Pancreas (tissue), 10 donors: ENCODE measurements at places on chromosomes 4 and X. TPM values are rescaled to one million over a fixed set of nuclear protein-coding genes. Genes with fewer than 3 reads are reported as not detected.

Gene AREG
- total RNA-seq, result 0.12 TPM

Gene F11
- total RNA-seq, result 10.2 TPM

Gene COX7B2
- not detected for total RNA-seq

Gene FAM149A
- total RNA-seq, result 19.9 TPM

GRCh38 chr4:111537871-111538270, 607.4 kb upstream of the FAM241A start:
- no peak for DNase-seq
- H3K4me1 ChIP-seq, result no peaks in the 10 kb centered on the region
- no peaks in the 10 kb centered on the region for H3K36me3 ChIP-seq
- H3K4me3 ChIP-seq, result no peak overlapping the region
- H3K27ac ChIP-seq, result no peak overlapping the region

DNA sequence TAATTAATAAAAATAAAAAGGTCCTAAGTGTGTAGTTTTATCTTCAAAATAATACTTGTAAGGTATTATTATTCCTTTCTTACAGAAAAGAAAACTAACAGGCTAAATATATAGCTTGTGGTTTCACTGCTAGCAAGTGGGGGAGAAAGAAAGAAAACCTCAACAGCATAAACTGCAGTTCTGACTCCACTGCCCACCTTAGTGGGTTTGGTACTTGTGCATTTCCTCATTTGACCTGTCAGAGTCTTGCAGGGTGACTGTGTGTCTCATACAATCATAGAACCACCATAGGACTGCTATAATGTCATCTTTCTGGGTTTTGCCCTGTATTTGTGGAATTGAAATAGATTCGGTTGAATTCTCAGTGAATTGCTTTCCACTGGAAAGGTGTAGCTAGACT, 94.7 kb upstream of the PUDP start:
- no peaks in the 10 kb centered on the region for H3K4me1 ChIP-seq
- H3K36me3 ChIP-seq, result no peaks in the 10 kb centered on the region
- H3K27ac ChIP-seq, result no peak overlapping the region
- no peak overlapping the region for H3K4me3 ChIP-seq
- no peak for DNase-seq

GRCh38 chrX:149129767-149130166, 375.3 kb downstream of the IDS start:
- DNase-seq, result no peak
- no peaks in the 10 kb centered on the region for H3K36me3 ChIP-seq
- H3K27me3 ChIP-seq, result peaks cover 2% of the 10 kb centered on the region
- H3K4me3 ChIP-seq, result no peak overlapping the region
- H3K27ac ChIP-seq, result no peak overlapping the region

- no peak for DNase-seq
- H3K27me3 ChIP-seq, result no peaks in the 10 kb centered on the region
- no peaks in the 10 kb centered on the region for H3K4me1 ChIP-seq
- no peak overlapping the region for H3K27ac ChIP-seq
- H3K36me3 ChIP-seq, result no peaks in the 10 kb centered on the region
- H3K4me3 ChIP-seq, result no peak overlapping the region
These were observed 12.4 kb upstream of the EOLA2 start for GRCh38 chrX:149950681-149951080.

- H3K27ac ChIP-seq, result no peak overlapping the region
- H3K4me3 ChIP-seq, result no peak overlapping the region
- peaks cover 7% of the 10 kb centered on the region for H3K4me1 ChIP-seq
- no peaks in the 10 kb centered on the region for H3K36me3 ChIP-seq
- H3K27me3 ChIP-seq, result no peaks in the 10 kb centered on the region
These were observed 167.4 kb upstream of the NAP1L5 start for GRCh38 chr4:88865046-88865445.

DNA sequence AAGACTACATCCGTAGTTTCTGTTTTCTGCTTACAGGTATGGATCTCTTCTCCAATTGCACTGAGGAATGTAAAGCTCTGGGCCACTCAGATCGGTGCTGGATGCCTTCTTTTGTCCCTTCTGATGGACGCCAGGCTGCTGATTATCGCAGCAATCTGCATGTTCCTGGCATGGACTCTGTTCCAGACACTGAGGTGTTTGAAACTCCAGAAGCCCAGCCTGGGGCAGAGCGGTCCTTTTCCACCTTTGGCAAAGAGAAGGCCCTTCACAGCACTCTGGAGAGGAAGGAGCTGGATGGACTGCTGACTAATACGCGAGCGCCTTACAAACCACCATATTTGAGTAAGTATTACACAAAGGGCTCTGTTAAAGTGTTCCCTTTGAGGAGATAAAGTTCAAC, 13.8 kb downstream of the PCDH10 start:
- H3K27ac ChIP-seq, result no peak overlapping the region
- H3K4me1 ChIP-seq, result no peaks in the 10 kb centered on the region
- DNase-seq, result no peak
- no peaks in the 10 kb centered on the region for H3K36me3 ChIP-seq
- no peaks in the 10 kb centered on the region for H3K27me3 ChIP-seq
- no peak overlapping the region for H3K4me3 ChIP-seq

DNA sequence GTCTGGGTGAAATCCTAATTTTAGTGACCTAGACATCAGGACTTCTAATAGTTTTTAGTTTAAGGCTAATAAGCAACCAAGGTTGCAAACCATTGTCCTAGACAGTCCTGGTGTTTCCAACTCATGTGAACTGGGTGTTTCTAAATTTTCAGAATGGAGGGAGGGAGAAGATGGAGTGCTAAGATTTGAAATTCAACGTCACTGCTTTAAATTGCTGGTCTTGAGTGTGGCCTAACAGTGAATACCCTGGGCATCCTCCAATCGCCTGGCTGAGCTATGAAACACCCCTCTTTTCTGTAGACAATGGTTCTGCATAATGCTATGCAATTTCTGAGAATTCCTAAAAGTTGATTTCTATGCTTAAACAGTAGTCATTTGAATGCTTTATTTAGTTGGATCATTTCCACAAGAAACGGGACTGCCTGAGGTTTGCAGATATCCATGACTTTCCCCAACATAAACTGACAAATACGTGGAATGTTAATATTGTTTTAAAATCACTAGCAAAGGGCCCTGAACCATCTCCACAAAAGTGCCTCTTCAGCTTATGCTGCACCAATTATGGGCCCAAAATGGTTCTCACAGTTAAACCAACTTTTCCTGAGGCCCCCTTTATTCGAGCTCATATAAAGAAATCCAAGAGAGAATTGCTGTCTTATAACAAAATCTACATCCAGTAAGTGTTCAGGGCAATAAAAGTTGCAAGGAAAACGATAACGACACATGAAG, 1.1 kb downstream of the FBXL5 start:
- H3K27me3 ChIP-seq, result no peaks in the 10 kb centered on the region
- H3K4me1 ChIP-seq, result peaks cover 32% of the 10 kb centered on the region
- H3K4me3 ChIP-seq, result peak overlapping the region; percentile 78
- H3K36me3 ChIP-seq, result no peaks in the 10 kb centered on the region

DNA sequence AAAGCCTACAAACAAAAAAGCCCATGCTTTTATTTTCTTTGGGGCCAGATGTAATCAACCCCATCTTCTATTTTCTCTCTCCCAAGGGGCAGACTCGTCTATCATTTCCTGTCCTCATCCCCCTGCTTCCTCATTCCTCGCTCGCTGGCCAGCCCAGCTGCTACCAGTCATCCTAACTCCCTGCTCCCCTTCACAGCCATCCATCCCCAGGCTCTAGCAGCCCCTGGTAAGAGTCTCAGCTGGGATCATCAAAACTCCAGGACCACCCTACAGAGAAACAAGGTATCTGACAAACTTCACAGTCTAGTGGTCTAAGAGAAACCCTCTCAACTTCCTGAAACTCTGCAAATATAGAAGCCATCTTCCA, 23.6 kb downstream of the SH3KBP1 start:
- no peaks in the 10 kb centered on the region for H3K4me1 ChIP-seq
- no peaks in the 10 kb centered on the region for H3K36me3 ChIP-seq
- no peak overlapping the region for H3K27ac ChIP-seq
- DNase-seq, result no peak

- H3K4me1 ChIP-seq, result no peaks in the 10 kb centered on the region
- no peaks in the 10 kb centered on the region for H3K27me3 ChIP-seq
- H3K27ac ChIP-seq, result no peak overlapping the region
- no peak overlapping the region for H3K4me3 ChIP-seq
These were observed 22.9 kb downstream of the TSC22D3 start for GRCh38 chrX:107752714-107753113.

GRCh38 chrX:118346258-118347094, 570 bp downstream of the WDR44 start:
- H3K27ac ChIP-seq, result peak overlapping the region; percentile 83
- peak overlapping the region; percentile 27 for H3K4me3 ChIP-seq
- H3K27me3 ChIP-seq, result no peaks in the 10 kb centered on the region
- peak; percentile 13 for DNase-seq
- no peaks in the 10 kb centered on the region for H3K36me3 ChIP-seq

- no peaks in the 10 kb centered on the region for H3K36me3 ChIP-seq
- H3K4me1 ChIP-seq, result no peaks in the 10 kb centered on the region
- no peak for DNase-seq
- H3K27ac ChIP-seq, result no peak overlapping the region
- no peaks in the 10 kb centered on the region for H3K27me3 ChIP-seq
These were observed 323.7 kb downstream of the STK32B start for GRCh38 chr4:5374994-5375393.

DNA sequence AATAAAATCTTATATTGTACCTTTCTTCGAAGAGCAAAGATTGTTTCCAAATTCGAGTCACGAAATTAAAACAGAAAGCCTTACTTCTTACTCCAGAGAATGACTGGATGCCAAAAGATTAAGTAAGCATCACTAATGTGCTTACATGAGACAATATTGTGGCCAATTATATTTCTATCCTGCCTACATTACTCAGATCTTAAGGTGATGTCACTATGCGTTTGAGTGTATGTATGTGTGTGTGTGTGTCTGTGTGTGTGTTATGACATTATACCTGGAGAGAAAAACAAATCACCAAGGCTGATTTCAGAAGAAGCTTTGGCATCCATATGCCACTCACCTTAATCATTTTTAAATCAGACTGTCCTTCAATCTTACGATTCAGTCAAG, 556.3 kb downstream of the PPARGC1A start:
- DNase-seq, result no peak
- no peak overlapping the region for H3K27ac ChIP-seq
- no peak overlapping the region for H3K4me3 ChIP-seq

DNA sequence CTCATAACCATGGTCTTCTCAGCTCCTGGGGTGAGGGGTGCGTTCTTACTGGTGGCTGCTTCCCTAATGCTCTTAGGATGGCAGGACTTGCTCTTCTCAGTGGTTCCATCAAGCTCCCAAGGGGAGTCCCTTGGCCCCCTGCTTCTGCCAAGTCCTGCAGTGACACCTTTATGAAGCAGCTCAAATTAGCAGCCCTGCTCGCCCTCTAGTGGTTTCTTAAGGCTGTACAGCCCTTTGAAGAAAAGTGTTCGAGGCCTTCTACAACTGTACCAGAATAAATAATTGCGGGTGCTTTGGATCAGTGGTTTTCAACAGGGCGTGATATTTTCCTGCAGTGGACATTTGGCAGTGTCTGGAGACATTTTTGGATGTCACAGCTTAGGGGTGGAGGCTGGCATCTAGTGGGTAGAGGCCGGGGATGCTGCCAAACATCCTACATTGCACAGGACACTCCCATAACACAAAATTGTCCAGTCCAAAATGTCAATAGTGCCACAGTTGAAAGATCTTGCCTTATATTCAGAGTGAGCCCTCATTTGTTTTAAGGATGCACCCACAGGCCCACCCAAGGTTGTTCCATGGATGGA, 204.7 kb upstream of the S100G start:
- no peaks in the 10 kb centered on the region for H3K27me3 ChIP-seq
- no peak overlapping the region for H3K27ac ChIP-seq
- H3K36me3 ChIP-seq, result no peaks in the 10 kb centered on the region
- H3K4me3 ChIP-seq, result no peak overlapping the region

- no peaks in the 10 kb centered on the region for H3K36me3 ChIP-seq
- no peaks in the 10 kb centered on the region for H3K27me3 ChIP-seq
- peaks cover 4% of the 10 kb centered on the region for H3K4me1 ChIP-seq
- peak; percentile 34 for DNase-seq
- no peak overlapping the region for H3K27ac ChIP-seq
- peak overlapping the region; percentile 66 for H3K4me3 ChIP-seq
These were observed 1.9 kb downstream of the CCDC110 start for GRCh38 chr4:185469580-185470154.

DNA sequence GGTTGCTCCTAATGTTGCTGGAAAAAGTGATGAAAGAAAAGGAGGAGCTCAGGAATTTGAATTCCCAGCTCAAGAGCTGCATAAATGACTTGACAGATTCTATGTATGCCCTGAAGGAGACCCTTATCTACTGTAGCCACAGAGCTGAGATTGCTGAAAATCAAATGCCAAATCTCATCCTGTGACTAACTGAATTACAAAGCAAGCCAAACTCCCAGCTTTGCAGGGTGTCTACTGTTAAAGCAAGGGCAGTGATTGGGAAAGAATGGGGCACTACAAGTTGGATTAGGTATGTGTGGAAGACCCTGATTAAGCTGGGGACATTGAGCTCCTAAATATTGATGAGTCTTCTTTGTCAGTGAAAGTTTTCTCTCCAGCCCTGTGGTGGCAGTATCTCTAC, 20.8 kb upstream of the SMIM9 start:
- no peak for DNase-seq
- no peaks in the 10 kb centered on the region for H3K36me3 ChIP-seq
- no peaks in the 10 kb centered on the region for H3K4me1 ChIP-seq
- no peaks in the 10 kb centered on the region for H3K27me3 ChIP-seq

- H3K4me1 ChIP-seq, result no peaks in the 10 kb centered on the region
- H3K27ac ChIP-seq, result no peak overlapping the region
- H3K4me3 ChIP-seq, result no peak overlapping the region
- H3K36me3 ChIP-seq, result no peaks in the 10 kb centered on the region
- no peaks in the 10 kb centered on the region for H3K27me3 ChIP-seq
These were observed 125.9 kb upstream of the KLHL4 start for GRCh38 chrX:87391742-87392141.

DNA sequence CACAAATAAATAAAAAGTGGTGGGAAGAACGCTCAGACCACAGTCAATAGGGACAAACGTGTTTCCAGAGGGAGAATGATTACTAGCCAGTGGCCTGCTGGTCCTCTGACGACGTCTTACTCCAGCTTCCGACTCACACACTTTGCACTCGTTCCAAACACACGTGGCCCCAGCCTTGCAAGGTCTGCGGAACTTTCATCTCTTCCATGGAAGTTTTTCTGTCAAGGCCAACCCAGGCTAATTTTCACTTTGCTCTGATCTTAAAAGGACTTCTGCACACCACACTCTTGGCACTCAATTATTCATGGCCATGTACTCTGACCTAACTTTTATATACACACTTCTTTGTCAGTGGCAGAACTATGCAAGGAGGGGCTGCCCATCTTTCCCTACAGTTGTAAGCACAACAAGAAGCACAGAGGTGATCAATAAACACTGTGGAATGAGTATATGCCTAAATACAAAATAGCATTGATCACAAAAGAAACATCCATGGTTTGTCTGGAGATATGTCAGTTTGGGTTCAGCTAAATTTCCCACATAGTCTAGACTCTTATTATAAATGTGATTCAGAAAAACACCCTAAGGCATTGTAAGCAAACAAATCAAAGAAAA, 69.4 kb downstream of the STX18 start:
- H3K36me3 ChIP-seq, result no peaks in the 10 kb centered on the region
- no peak for DNase-seq
- H3K27ac ChIP-seq, result no peak overlapping the region
- peaks cover 4% of the 10 kb centered on the region for H3K4me1 ChIP-seq
- no peak overlapping the region for H3K4me3 ChIP-seq

- no peaks in the 10 kb centered on the region for H3K36me3 ChIP-seq
- peak; percentile 12 for DNase-seq
- no peaks in the 10 kb centered on the region for H3K4me1 ChIP-seq
These were observed 2.4 kb upstream of the NBDY start for GRCh38 chrX:56726605-56727004.
